ENCODE measurements at places on chromosomes 4 and X.
A peak's percentile ranks its signal among the peaks of the same experiment; 100 is the strongest.

- no peak for DNase-seq
These were observed 387.8 kb downstream of the DCAF12L2 start for GRCh38 chrX:125778261-125778660.

DNA sequence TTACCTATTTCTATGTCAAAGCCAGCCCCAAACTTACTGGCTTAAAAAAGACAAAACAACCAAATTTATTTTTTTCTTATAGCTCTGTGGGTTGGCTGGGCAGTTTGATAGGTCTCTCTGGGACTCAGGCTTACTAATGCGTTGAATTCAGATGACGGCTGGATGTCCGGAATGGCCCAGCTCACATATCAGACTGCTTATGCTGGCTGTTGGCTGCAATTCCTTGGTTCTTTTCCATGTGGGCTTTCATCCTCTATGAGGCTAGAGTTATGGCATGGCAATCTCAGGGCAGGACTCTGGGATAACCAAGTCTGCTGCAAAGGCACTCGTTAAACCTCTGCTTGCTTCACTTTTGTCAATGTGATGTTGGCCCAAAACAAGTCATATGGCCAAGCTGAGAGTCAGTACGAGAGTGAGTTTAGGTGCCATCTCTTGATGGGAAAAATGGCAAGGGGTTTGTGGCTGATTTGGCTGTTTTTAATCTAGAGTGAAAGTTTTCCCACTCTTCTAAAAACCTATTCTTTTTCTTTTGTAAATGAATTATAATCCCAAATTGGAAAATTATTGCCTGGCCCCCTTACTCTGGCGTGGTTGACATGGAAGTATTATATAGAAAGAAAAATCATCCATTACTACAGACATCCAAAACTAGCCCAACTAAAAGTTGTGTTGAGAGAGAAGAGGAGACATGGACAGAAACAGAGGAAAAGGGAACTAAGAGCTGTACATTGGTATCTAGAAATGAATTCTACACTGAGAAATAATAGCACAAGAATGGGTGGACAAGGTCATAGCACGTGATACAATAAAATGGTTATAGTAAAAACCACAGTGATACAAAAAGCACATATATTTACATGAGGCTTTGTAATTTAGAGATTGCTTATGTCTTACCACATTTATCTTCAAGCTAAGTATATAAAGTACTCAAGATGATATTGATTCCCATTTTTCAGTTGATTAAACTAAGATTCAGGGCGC is 6.6 kb downstream of the PRIMPOL start:
- DNase-seq = no peak

DNA sequence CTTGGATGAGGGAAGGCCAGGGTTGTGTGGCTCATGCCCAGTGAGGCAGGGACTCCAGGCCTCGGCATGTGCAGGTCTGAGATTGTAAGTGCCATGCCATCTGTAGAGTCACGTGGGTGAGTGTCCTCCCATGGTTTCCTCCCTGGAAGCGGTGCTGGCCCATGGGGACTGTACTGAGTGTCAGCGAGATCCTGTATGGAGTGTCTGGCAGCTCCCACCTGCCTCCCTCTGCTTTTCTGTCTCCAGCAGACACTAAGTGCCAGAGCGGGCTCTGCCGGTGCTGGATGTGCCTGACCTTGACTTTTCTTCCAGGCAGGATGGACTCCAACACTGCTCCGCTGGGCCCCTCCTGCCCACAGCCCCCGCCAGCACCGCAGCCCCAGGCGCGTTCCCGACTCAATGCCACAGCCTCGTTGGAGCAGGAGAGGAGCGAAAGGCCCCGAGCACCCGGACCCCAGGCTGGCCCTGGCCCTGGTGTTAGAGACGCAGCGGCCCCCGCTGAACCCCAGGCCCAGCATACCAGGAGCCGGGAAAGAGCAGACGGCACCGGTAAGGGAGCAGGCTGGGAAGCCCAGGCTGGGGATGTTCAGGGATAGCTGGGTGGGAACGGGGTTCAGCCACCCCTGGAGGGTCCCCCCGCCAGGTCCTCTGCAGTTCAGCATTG is 7.6 kb downstream of the WFS1 start:
- no peak for DNase-seq

GRCh38 chr4:151296227-151296626 is 19.3 kb downstream of the PRSS48 start:
- no peak for DNase-seq

DNA sequence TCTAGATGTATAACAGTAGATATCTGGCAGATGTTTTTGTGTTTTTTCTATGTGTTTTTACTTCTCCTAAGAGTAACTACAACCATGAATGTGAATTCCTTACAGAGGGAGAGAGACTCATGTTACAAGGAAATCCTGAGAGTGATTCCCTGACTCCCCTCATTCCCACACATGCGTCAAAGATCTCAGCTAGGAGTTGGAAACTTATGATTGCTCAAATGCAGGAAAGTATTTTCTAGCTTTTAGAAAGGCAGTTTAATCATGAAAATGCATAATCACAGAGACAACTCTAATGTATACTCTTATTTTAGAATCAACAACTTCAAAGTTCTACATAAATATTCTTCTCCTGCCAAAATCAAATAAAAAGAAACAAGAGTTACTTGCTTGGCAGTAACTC is 121.8 kb downstream of the PDE5A start:
- DNase-seq = no peak

DNA sequence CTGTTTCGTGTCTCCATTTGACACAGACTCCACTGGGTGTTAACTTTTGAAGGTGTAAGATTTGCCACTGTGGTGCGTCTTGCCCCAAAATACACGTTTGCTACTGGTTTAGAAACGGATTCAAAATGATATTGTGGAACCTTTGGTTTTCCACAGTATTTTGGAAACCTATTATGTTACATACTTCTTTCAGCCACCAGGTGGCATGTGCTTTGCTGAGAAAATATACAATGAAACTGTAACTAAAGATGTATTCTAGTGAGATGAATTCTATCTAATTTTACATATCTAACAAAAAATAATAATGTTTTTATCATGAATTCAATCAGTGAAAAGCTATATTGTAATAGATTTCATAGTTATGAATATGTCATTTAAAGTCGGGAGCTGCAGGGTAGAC is 28.4 kb upstream of the SLITRK4 start:
- peak; percentile 42 for DNase-seq

GRCh38 chrX:3748052-3748559 is 34.7 kb upstream of the PRKX start:
- DNase-seq = no peak

GRCh38 chr4:97662133-97662532 is 481.1 kb downstream of the STPG2 start:
- DNase-seq = no peak

Measured in hepatocyte (in vitro differentiated cells).